Fibroblast of lung (primary cell): ENCODE measurements at places on chromosomes 3 and 15. TPM values are rescaled to one million over a fixed set of nuclear protein-coding genes. Genes with fewer than 3 reads are reported as not detected.

- no peaks in the 10 kb centered on the region for H3K27me3 ChIP-seq
- no peaks in the 10 kb centered on the region for H3K4me1 ChIP-seq
- no peaks in the 10 kb centered on the region for H3K36me3 ChIP-seq
These were observed 120.6 kb downstream of the TNIK start for GRCh38 chr3:171339598-171339997.

DNA sequence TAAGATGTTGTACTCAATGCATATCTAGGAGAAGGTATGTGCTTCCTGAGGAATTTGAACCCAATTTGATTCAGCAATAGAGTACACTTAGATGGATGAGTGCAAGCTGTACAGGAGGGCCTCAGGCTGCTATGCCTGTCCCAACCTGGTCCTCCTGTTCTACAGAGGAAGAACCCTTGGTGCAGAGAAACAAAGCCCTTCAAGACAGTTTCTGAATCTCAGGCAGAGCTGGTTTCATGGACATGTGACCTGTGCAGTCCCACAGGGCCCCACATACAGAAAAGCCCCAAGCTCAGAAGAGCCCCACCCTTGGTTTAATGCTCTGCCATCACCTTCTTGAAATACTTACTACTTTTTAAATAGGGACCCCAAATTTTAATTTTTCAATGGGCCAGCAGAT lies 15.3 kb downstream of the FOXP1 start:
- no peaks in the 10 kb centered on the region for H3K27me3 ChIP-seq
- no peak for DNase-seq
- no peaks in the 10 kb centered on the region for H3K4me1 ChIP-seq
- no peak overlapping the region for H3K27ac ChIP-seq
- H3K36me3 ChIP-seq: no peaks in the 10 kb centered on the region

- H3K27me3 ChIP-seq: no peaks in the 10 kb centered on the region
- no peak for DNase-seq
- H3K4me1 ChIP-seq: peaks cover 21% of the 10 kb centered on the region
- H3K4me3 ChIP-seq: no peak overlapping the region
These were observed 189.7 kb upstream of the IL12A start for GRCh38 chr3:159798951-159799350.

- peaks cover 12% of the 10 kb centered on the region for H3K36me3 ChIP-seq
- DNase-seq: no peak
- no peak overlapping the region for H3K27ac ChIP-seq
- peaks cover 20% of the 10 kb centered on the region for H3K27me3 ChIP-seq
These were observed 59.5 kb downstream of the CEMIP start for GRCh38 chr15:80838666-80839065.

- H3K27ac ChIP-seq: no peak overlapping the region
- H3K4me1 ChIP-seq: no peaks in the 10 kb centered on the region
- H3K4me3 ChIP-seq: no peak overlapping the region
- H3K36me3 ChIP-seq: no peaks in the 10 kb centered on the region
These were observed 52.2 kb upstream of the STXBP5L start for GRCh38 chr3:120855665-120856437.

- DNase-seq: no peak
- peaks cover 2% of the 10 kb centered on the region for H3K36me3 ChIP-seq
- no peaks in the 10 kb centered on the region for H3K27me3 ChIP-seq
- H3K4me1 ChIP-seq: no peaks in the 10 kb centered on the region
- no peak overlapping the region for H3K4me3 ChIP-seq
These were observed 53.2 kb downstream of the OXNAD1 start for GRCh38 chr3:16318176-16318575.

DNA sequence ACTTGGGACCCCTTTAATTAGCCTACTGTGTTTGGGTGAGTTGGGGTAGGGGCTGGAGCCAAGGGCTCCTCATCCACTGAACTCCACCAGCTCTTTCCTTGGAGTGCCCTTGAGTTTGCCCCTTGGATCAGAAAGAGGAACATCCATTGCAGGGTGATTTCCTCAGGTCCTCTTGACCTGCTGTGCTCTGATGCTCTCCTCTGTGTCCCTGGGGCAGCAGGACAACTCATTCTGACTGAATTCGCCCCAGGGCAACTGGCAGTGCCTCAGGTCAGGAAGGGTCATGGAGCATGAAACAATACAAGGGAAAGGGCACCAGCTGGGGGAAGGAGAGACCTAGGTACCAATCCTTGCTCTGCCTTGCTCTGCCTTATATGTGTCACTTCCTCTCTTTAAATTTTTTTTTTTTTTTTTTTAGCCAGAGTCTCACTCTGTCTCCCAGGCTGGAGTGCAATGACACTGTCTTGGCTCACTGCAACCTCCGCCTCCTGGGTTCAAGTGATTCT lies 47.8 kb downstream of the BSN start:
- DNase-seq: no peak
- no peaks in the 10 kb centered on the region for H3K36me3 ChIP-seq
- no peaks in the 10 kb centered on the region for H3K4me1 ChIP-seq

- no peaks in the 10 kb centered on the region for H3K27me3 ChIP-seq
- H3K4me3 ChIP-seq: no peak overlapping the region
- H3K4me1 ChIP-seq: peaks cover 1% of the 10 kb centered on the region
- no peaks in the 10 kb centered on the region for H3K36me3 ChIP-seq
- no peak overlapping the region for H3K27ac ChIP-seq
These were observed 94.9 kb downstream of the LIPC start for GRCh38 chr15:58526647-58527192.

GRCh38 chr3:94735354-94735753 lies 672.5 kb downstream of the NSUN3 start:
- H3K27ac ChIP-seq: no peak overlapping the region
- DNase-seq: no peak
- no peaks in the 10 kb centered on the region for H3K36me3 ChIP-seq
- H3K27me3 ChIP-seq: no peaks in the 10 kb centered on the region
- H3K4me3 ChIP-seq: no peak overlapping the region

DNA sequence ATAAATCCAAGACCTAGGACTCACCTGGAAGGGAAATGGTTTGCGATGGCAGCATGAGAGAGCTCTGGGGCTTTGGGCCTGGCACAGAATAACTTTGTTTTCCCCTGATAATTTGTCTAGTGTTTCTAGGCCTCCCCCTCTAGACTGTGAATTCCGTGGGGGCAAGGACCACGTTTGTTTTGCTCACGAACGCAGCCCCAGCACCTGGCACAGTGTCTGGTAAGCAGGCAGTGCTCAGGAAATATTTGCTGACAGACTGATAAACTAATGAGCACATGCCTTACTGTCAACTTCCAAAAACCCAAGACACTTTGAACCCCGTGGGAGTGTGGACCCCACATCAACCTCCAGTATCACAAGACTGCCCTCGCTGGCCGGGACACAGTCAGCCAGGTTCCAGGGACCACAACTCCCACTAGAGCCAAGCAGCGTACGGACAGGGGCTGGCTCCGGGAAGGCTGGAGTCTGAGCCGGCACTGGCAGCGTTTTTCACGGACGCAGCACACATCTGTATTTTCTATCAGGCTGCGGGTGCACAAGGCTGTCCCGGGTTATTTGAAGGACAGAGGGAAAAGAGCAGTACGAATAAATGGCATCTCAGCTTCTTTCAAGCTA lies 146.5 kb downstream of the XXYLT1 start:
- peaks cover under 1% of the 10 kb centered on the region for H3K4me1 ChIP-seq
- no peak overlapping the region for H3K27ac ChIP-seq
- no peak overlapping the region for H3K4me3 ChIP-seq

DNA sequence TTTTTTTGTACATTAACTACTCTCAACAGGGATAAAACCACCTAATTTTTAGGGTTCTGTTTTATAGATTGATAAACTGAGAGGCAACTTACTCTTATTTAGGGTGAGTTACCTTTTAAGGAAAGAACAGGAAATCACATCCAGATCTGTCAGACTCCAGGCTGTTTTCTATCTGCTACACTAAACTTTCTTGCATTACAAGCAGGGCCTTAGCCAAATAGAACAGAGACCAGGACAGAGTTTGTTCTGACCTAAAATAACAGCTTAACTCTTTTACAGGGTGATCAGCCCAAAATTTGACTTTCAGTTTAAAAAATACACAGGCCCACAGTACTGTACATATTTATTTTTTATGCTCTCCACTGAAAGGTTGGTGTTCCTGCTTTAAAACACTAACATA lies 38.6 kb downstream of the SGO1 start:
- DNase-seq: peak; percentile 77
- H3K4me3 ChIP-seq: no peak overlapping the region
- no peak overlapping the region for H3K27ac ChIP-seq
- no peaks in the 10 kb centered on the region for H3K27me3 ChIP-seq

DNA sequence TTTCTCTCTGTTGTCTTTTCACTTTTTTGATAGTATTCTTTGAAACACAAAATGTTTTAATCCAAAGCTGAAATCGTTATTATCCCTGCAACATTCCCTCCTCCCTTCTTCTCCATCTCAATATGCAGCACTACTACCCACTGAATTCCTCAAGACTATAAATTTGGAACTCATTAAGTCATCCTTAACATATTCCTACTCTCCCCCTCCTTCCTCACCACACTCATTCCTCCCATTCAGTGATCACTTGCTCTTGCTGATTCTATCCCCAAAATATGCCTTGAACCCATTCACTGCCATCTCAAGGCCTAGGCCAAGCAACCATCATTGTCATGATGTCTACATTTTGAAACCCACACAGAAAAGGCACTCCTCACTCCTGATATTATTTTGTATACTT lies 2.4 kb upstream of the PIK3R4 start:
- H3K27me3 ChIP-seq: no peaks in the 10 kb centered on the region
- peaks cover 2% of the 10 kb centered on the region for H3K36me3 ChIP-seq
- no peak for DNase-seq
- H3K4me3 ChIP-seq: no peak overlapping the region
- no peaks in the 10 kb centered on the region for H3K4me1 ChIP-seq

DNA sequence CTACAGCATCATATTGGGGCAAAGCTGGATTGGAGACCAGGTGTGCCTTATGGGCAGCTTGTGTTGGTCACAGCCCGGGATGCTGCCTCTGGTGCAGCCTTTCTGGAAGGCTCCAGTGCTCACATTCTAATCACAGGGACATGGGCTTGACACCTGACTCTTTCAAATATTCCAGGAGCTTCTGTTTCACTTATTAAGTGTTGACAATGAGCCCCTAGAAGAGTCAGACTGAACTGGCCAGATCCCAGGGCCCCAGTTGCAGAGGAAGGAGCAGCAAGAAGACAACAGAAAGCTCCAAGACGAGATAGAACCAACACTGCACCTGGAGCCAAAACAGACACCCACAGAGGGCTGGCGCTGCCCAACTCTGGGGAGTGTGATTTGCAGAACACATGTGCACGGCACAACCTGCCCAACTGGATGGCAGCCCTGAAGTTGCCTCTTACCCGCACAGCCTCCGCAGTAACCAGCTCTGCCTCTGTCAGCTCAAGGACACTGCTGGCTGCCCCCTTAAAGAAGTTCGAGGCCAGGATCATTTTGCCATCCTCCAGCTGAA lies 30.3 kb downstream of the ALDH1L1 start:
- H3K4me3 ChIP-seq: no peak overlapping the region

- no peaks in the 10 kb centered on the region for H3K36me3 ChIP-seq
- no peak overlapping the region for H3K4me3 ChIP-seq
- no peaks in the 10 kb centered on the region for H3K4me1 ChIP-seq
- H3K27me3 ChIP-seq: no peaks in the 10 kb centered on the region
- no peak for DNase-seq
- no peak overlapping the region for H3K27ac ChIP-seq
These were observed 104.9 kb upstream of the ST8SIA2 start for GRCh38 chr15:92288755-92289154.

DNA sequence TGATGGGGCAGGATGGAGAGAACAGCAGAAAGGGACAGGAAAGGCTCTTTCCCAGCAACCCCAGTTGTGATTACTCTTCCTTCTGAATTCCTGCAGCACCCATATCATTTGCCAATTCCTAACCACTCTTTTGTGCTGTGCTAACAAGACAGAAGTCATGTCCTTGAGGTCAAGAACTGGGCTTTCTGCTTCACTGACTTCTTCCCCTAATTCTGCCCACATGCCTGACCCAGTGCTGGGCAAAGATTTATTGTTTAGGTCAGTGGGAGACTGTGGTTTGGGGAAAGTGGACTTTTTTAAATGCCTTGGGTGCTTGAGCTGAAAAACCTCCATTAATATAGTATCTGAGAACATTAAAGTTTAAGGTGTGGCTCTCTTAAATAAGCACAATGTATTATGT lies 4.2 kb upstream of the EFCAB12 start:
- H3K27ac ChIP-seq: no peak overlapping the region
- no peak for DNase-seq
- no peaks in the 10 kb centered on the region for H3K27me3 ChIP-seq
- no peak overlapping the region for H3K4me3 ChIP-seq
- H3K4me1 ChIP-seq: peaks cover 2% of the 10 kb centered on the region

DNA sequence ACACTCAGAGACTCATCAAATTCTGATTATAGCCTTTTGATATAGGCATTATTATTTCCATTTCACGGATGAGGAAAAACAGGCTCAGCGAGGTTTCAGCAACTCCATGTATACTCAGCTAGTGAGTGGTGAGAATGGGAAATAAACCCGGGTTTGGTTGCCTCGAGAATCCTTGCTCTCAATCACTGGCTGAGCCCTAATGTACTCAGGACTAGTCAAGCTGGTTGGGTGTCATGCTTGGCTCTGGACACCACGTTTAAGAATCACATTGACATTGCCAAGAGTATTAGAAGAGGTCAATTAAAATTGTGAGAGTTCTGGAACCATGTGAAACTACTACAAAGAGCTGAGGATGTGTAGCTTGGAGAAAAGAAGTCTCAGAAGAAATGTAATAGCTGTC lies 444.5 kb downstream of the MFSD1 start:
- H3K4me3 ChIP-seq: no peak overlapping the region
- no peak overlapping the region for H3K27ac ChIP-seq
- no peaks in the 10 kb centered on the region for H3K36me3 ChIP-seq
- no peaks in the 10 kb centered on the region for H3K4me1 ChIP-seq

DNA sequence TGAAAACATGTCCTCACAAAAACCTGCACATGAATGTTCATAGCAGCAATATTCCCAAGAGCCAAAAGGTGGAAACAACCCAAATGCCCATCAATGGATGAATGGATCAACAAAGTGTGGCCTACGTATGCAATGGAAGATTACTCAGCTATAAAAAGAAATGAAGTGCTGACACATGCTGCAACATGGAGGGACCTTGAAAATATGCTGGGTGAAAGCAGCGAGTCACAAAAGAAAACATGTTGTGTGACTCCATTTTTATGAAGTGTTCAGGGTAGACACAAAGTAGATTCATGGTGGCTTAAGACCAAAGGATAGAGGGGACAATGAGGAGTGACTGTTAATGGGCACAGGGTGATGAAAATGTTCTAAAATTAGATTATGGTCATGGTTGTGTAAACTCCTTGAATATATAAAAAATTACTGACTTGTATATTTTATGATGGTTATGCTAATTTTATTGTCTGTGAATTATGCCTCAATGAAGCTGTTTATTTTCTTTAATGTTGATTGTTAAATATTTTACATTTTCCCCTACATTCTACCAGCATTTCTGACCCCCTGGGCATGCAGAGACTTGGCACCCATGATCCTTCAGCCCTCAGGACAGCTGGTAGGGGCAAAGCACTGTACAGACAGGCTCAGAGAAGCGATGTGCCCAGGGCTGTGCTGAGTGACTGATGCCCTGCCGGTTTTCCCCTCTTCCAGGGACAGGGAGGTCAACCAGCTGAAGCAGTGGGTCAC lies 37.8 kb downstream of the CFAP100 start:
- DNase-seq: peak; percentile 12
- H3K27ac ChIP-seq: no peak overlapping the region
- H3K4me3 ChIP-seq: no peak overlapping the region
- H3K27me3 ChIP-seq: no peaks in the 10 kb centered on the region
- no peaks in the 10 kb centered on the region for H3K4me1 ChIP-seq
- H3K36me3 ChIP-seq: peaks cover 2% of the 10 kb centered on the region

ZDHHC19 gene
- not detected in 2 replicates for total RNA-seq

C3orf52 gene
- 1.8 TPM in 2 replicates for total RNA-seq

KBTBD13 gene
- not detected in 2 replicates for total RNA-seq

BSN gene
- under 0.01 TPM in 2 replicates for total RNA-seq

TNFSF10 gene
- total RNA-seq: 1.5 and 4.3 TPM in 2 replicates

GOLGA6L7 gene
- total RNA-seq: not detected in 2 replicates

HHLA2 gene
- not detected in 2 replicates for total RNA-seq

HDC gene
- total RNA-seq: not detected in 2 replicates

SEMA3G gene
- under 0.01 and 0.17 TPM in 2 replicates for total RNA-seq
